WTC11 (cell line): ENCODE measurements at places on chromosomes 2 and 18. TPM values are rescaled to one million over a fixed set of nuclear protein-coding genes. Genes with fewer than 3 reads are reported as not detected.

The YWHAQ gene
- 394 to 395 TPM (median 395 TPM) in 3 replicates for total RNA-seq

DNA sequence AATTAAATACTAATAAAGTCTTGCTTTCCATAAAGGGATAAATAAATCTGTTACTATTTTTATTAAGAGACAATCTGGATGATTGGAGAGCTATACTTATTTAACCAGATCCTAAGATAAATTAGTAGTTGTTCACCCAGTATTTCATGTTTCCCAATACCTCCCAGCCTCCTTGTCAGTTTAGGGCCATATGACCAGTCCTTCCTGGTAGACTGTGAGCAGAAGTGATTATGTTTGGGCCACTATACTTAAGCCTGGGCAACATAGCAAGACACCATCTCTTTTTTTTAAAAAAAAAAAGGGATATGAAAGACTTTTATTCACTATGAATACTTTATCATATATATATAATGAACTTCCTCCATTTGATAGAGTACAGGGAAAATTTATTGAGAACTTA lies 48.8 kb upstream of the PPM1B start:
- no peak overlapping the region for H3K27ac ChIP-seq
- peaks cover 16% of the 10 kb centered on the region for H3K4me1 ChIP-seq
- no peaks in the 10 kb centered on the region for H3K27me3 ChIP-seq
- no peaks in the 10 kb centered on the region for H3K36me3 ChIP-seq
- no peak for DNase-seq

- no peak for DNase-seq
- H3K4me3 ChIP-seq: no peak overlapping the region
- H3K4me1 ChIP-seq: no peaks in the 10 kb centered on the region
- no peaks in the 10 kb centered on the region for H3K27me3 ChIP-seq
- H3K36me3 ChIP-seq: no peaks in the 10 kb centered on the region; the same call in none of the 2 replicates
- H3K27ac ChIP-seq: no peak overlapping the region
Measured at GRCh38 chr18:78113136-78113939, 863.7 kb downstream of the GALR1 start.

The FAP gene
- total RNA-seq: 0.21 TPM in 1 of 3 replicates, not detected in the others

The RSAD2 gene
- not detected in 3 replicates for total RNA-seq

The KANSL1L gene
- 11.1 to 12.2 TPM (median 11.4 TPM) in 3 replicates for total RNA-seq

DNA sequence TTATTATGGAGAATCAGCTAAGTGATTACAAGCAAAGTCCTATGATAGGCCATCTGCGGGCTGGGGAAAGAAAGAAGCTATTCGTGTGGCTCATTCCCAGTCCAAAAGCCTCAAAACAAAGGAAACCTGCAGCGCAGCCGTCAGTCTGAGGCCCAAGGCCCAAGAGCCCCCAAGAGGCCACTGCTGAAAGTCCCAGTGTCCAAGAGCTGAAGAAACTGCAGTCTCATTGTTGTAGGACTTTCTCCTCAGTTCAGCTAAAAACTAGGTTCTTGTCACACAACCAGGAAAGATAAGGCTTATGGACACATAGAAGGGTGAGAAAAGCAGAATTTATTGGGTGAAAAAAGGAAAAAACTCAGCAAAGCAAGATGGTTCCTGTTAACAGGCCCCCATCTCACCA lies 143.2 kb downstream of the RHBDD1 start:
- H3K27me3 ChIP-seq: no peaks in the 10 kb centered on the region
- H3K4me3 ChIP-seq: no peak overlapping the region
- DNase-seq: no peak
- no peaks in the 10 kb centered on the region for H3K36me3 ChIP-seq
- H3K4me1 ChIP-seq: peaks cover 18% of the 10 kb centered on the region

The GPR45 gene
- 0.21 TPM in 1 of 3 replicates, not detected in the others for total RNA-seq

DNA sequence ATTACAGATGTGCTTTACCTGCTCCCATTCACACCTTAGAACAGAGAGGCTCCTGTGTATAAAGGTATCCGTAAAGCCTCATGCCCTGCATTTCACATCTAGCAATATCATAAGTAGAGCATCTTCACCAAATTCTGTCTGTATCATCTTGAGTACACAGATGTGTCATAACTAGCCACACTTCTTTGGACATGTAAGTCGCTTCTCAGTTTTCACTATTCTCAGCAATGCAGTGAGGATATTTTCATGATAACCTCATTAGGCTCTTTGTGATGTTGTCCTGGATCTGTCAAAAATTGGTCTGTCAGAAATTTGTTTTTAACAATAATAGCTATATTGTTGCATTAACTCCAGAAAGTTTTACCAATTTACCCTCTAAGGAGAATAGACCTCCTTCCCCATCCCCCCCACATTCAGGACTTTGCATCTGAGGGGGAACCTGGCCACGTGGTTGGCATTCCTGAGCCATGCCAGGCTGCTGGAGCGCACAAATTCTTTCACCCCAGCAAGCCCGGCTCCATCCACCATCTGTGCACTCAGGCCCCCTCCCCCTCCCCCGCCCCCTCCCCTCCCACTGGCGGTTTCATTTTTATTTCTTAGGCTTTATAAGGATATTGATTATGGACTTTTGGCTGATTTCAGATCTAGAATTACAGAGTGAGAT lies 34.1 kb downstream of the AGAP1 start:
- peak overlapping the region; percentile 30; the same call in 1 of the 2 replicates for H3K27ac ChIP-seq
- no peak overlapping the region for H3K4me3 ChIP-seq
- peak; percentile 44 for DNase-seq

DNA sequence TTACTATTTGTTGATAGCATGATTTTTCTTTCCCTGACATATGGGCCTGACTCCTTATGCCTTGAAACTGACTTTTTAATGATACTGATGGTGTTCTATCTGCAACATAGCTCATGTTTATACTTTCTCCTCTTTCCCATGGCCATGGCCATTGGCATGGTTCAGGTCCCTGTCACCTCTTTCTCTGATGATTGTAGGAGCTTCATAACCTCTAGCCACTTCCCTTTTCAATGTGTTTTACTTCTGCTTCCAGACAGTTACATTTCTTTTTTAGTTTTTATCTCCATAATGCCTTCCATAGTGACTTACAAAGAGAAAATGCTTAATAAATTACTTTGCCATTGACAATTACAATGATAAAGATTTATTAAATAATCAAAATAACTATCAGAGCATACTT lies 177.9 kb upstream of the SETBP1 start:
- H3K27ac ChIP-seq: no peak overlapping the region
- no peaks in the 10 kb centered on the region for H3K27me3 ChIP-seq
- no peak for DNase-seq
- no peaks in the 10 kb centered on the region for H3K4me1 ChIP-seq
- no peak overlapping the region for H3K4me3 ChIP-seq

The RAMP1 gene
- total RNA-seq: 0.62 to 1.2 TPM (median 1.0 TPM) in 3 replicates

The CRYGC gene
- not detected in 3 replicates for total RNA-seq

The FLACC1 gene
- 0.17 to 0.62 TPM (median 0.23 TPM) in 3 replicates for total RNA-seq

- DNase-seq: no peak
- no peaks in the 10 kb centered on the region for H3K27me3 ChIP-seq
- no peaks in the 10 kb centered on the region for H3K4me1 ChIP-seq
- no peak overlapping the region for H3K4me3 ChIP-seq
- no peak overlapping the region for H3K27ac ChIP-seq
Measured at GRCh38 chr2:140711867-140712266, 1418.9 kb downstream of the LRP1B start.

- no peak overlapping the region for H3K4me3 ChIP-seq
- peaks cover 5% of the 10 kb centered on the region for H3K4me1 ChIP-seq
- no peaks in the 10 kb centered on the region for H3K27me3 ChIP-seq
- no peak for DNase-seq
Measured at GRCh38 chr18:63550068-63550467, 7.9 kb downstream of the SERPINB12 start.

The CHRNG gene
- total RNA-seq: 0.20 TPM in 1 of 3 replicates, not detected in the others

- H3K27me3 ChIP-seq: no peaks in the 10 kb centered on the region
- H3K4me3 ChIP-seq: no peak overlapping the region
- H3K36me3 ChIP-seq: peaks cover 51% of the 10 kb centered on the region
- no peak overlapping the region for H3K27ac ChIP-seq
- H3K4me1 ChIP-seq: no peaks in the 10 kb centered on the region
Measured at GRCh38 chr2:202278944-202279343, 13.4 kb downstream of the NOP58 start.

The EFHD1 gene
- 5.4 to 6.8 TPM (median 6.1 TPM) in 3 replicates for total RNA-seq

The GAD1 gene
- total RNA-seq: 2.5 to 3.6 TPM (median 2.6 TPM) in 3 replicates

- peaks cover 4% of the 10 kb centered on the region for H3K4me1 ChIP-seq
- no peak overlapping the region for H3K27ac ChIP-seq
- H3K36me3 ChIP-seq: no peaks in the 10 kb centered on the region
- no peak overlapping the region for H3K4me3 ChIP-seq
- H3K27me3 ChIP-seq: no peaks in the 10 kb centered on the region
Measured at GRCh38 chr18:7926526-7926925, 359.4 kb downstream of the PTPRM start.

DNA sequence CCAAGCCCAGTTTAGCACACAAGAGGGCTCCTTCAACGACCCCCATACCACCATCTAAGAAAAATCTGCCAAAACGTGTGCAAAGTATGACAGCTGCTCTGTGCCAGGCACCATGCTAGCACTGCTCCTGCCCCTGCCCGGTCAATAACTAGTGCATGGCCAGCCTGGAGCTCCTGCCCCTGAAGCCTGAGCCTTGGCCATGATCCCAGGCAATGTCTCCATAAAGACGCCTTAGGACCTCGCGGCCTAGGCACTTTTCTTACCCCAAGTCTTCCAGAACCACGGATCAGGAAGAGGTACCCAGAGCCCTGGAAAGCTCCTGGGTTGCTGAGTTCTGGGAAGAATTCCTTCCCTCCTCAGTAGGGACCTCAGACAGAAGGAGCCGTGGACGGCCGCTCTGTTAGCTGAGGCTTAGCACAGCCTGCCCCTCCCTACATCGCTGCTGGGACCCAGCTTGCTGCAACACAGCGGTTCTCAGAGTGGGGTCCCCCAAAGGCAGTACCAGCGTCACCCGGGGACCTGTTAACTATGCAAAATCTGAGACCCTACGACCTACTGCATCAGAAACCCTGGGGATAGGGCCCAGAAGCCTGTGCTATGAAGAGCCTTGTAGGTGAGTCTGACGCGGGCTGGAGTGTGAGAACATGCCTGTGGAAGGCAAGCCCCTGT lies 117.8 kb upstream of the TWIST2 start:
- H3K4me1 ChIP-seq: no peaks in the 10 kb centered on the region
- no peak overlapping the region for H3K4me3 ChIP-seq
- no peaks in the 10 kb centered on the region for H3K36me3 ChIP-seq
- H3K27ac ChIP-seq: no peak overlapping the region
- DNase-seq: no peak

- no peaks in the 10 kb centered on the region for H3K36me3 ChIP-seq
- H3K4me1 ChIP-seq: no peaks in the 10 kb centered on the region
- H3K27me3 ChIP-seq: no peaks in the 10 kb centered on the region
Measured at GRCh38 chr2:229297247-229297646, 26.2 kb upstream of the PID1 start.

The PNO1 gene
- total RNA-seq: 23.2 to 25.5 TPM (median 24.0 TPM) in 3 replicates

The MAPRE3 gene
- 4.9 to 10.3 TPM (median 6.0 TPM) in 3 replicates for total RNA-seq

The RPRM gene
- total RNA-seq: 25.4 to 29.0 TPM (median 28.1 TPM) in 3 replicates

DNA sequence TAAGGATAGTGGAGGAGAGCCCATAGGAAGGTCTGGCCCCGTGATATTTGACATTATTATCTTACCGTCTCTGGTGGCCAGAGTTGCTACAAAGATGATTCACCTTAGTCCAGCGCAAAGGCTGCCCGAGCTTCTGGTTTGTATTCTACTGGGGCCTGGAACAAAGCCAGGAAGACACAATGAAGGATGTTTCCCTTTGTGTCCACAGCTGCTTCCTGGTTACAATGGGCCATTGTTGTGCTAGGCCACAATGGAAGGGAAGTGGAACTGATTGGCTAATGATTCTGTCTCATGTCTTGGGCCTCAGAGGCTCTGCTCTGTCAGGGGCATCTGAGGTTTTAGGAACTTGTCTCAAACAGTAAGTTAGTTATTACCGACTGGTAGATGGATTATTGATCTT lies 132.2 kb downstream of the TDRD15 start:
- no peaks in the 10 kb centered on the region for H3K36me3 ChIP-seq
- DNase-seq: no peak
- H3K27me3 ChIP-seq: no peaks in the 10 kb centered on the region
- peaks cover 34% of the 10 kb centered on the region for H3K4me1 ChIP-seq
- H3K4me3 ChIP-seq: no peak overlapping the region
- no peak overlapping the region for H3K27ac ChIP-seq

DNA sequence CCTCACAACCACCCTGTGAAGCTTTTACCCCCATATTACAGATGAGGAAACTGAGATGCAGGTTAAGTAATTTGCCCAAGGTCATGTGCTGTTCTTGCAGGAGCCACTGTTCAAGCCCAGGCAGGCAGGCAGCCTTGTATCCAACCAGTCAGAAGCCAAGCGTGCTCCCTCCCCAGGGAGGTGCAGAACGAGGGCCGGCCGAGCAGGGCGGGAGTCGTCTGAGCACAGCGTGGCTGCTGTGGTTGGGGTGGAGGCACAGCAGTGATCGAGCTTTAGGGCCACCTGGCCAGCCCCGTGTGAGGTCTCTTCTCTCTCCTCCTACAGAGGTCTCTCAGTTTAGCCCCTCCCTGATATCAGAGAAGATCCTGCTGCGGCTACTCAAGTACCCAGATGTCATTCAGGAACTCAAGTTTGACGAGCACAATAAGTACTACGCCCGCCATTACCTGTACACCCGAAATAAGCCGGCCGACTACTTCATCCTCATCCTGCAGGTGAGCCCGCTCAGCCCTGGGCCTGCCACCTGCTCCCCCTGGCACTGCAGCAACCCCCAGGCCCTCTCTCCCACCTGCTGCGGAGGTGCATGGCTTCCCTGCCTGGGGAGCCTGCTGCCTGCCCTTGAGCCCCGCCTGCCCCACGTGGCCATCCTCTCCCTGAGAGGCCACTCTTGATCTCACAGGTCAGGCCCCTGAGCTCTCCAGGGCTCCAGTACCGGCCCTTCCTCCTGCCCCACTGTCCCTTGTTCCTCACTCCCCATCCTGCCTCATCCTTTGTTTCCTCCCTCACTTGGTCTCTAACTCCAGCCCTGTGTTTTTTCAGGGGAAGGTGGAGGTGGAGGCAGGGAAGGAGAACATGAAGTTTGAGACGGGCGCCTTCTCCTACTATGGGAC lies 17.1 kb upstream of the CNNM3 start:
- no peaks in the 10 kb centered on the region for H3K36me3 ChIP-seq
- no peaks in the 10 kb centered on the region for H3K27me3 ChIP-seq
- DNase-seq: no peak
- H3K27ac ChIP-seq: peak overlapping the region; percentile 41; the same call in 1 of the 2 replicates
- H3K4me3 ChIP-seq: no peak overlapping the region

The CDH19 gene
- total RNA-seq: 0.07 to 0.14 TPM in 2 of 3 replicates, not detected in the other
